ENCODE measurements at places on chromosomes 7 and 10. TPM values are rescaled to one million over a fixed set of nuclear protein-coding genes. Genes with fewer than 3 reads are reported as not detected.

GRCh38 chr10:97550336-97551149, 22.0 kb upstream of the ANKRD2 start:
- no peak for DNase-seq

DNA sequence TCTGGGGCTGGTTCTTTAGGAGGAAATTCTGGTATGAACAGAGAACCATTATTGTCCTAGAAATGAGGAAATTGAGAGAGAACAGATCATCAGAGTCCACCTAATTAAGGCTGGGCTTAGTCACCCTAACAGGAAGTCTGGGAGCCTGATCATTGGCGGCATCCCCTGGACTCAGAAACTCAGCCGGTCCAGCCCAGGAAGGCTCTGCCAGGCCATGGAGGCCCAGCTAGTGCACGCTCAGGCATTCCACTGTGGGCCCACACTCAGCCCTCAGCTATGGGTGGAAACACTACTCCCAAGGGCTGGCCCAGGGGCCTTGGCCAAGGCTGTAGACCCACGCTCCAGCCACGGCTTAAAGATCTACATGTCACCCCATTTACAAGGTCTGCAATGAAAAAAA, 109.2 kb downstream of the PTPN20 start:
- DNase-seq = no peak

IL6 gene
- total RNA-seq = 0.69 TPM

- DNase-seq = no peak
These were observed 68.2 kb upstream of the DDC start for GRCh38 chr7:50633414-50633710.

- no peak for DNase-seq
These were observed 44.9 kb upstream of the SHH start for GRCh38 chr7:155857141-155857540.

- DNase-seq = no peak
These were observed 23.8 kb upstream of the LIPA start for GRCh38 chr10:89275383-89275782.

ATRNL1 gene
- 2.9 TPM for total RNA-seq

GRCh38 chr10:124120410-124121061, 27.1 kb upstream of the CHST15 start:
- DNase-seq = no peak

CYP2E1 gene
- total RNA-seq = 1.1 TPM

PLPP4 gene
- total RNA-seq = not detected

PAPSS2 gene
- total RNA-seq = 10.6 TPM

STK32C gene
- total RNA-seq = 4.4 TPM

GRCh38 chr10:122376364-122376961, 2.0 kb downstream of the PLEKHA1 start:
- DNase-seq = no peak

CRPPA gene
- total RNA-seq = 8.3 TPM
